ENCODE measurements at places on chromosomes 12 and 14.
A peak's percentile ranks its signal among the peaks of the same experiment; 100 is the strongest.

- no peak for DNase-seq
Observed at GRCh38 chr12:49471557-49471956, 67.3 kb upstream of the KCNH3 start.

- DNase-seq: no peak
Observed at GRCh38 chr14:81453166-81453766, 53.1 kb upstream of the STON2 start.

DNA sequence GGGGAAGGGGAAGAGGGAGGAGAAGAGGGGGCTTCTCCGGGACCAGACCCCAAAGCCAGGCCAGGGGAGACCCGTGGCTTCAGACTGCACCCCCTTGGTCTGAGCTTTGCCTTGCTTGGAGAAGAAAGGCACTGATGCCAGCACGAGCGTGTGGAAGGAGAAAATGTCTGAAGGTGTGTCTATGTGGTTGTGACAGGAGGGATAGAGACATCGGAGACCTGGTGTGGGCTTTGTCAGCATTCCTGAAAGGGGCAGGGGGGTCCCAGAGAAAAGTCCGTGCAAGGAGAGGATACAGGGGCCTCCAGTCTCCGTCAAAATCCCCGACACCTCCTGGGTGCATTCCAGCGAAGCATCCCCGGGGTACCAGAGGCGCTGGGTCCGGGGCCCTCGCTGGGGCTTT, 139.0 kb upstream of the LHX5 start:
- DNase-seq: no peak

DNA sequence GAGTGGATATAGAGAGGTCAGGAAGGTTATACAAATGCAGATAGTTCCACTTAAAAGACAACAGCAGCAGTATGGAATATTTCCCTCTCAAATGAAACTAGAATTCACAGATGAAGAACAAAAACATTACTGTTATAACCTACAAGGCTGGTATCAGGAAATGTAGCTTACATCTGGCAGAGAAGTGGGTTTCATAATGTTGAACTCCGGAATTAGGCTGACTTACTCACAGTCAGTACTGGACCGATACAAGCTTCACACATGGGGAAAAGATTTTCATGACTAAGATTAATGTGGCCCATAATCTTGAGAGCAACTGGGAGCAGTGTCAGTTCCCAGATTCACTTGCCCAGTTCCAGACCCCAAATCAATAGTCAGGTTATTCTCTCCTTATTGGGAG, 353.9 kb downstream of the DUSP6 start:
- DNase-seq: no peak

DNA sequence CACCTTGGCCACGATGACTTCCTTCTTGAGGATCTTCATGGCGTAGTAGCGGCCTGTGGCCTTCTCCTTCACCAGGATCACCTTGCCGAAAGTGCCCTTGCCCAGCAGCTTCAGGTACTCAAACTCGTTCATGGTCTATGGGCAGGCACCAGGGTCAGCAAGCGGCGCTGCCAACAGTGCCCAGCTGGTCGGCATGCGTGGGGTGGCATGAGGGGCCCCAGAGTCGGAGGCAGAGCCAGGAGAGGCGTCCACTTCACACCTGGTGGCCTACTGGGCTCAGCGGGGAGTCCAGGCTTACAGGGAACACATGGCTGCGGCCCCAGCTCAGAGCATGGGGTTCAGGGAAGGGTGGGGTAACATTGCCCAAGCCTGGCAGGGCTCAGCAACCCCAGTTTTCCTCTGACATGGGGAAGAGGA, 20.5 kb downstream of the AKT1 start:
- DNase-seq: no peak

GRCh38 chr12:12378616-12379015, 21.7 kb downstream of the BORCS5 start:
- no peak for DNase-seq

GRCh38 chr12:6443361-6443983, 1.3 kb upstream of the CD27 start:
- no peak for DNase-seq

- DNase-seq: no peak
Observed at GRCh38 chr12:48489012-48489411, 6.7 kb downstream of the C12orf54 start.

- DNase-seq: no peak
Observed at GRCh38 chr12:110717037-110717436, 25.7 kb downstream of the PPP1CC start.

DNA sequence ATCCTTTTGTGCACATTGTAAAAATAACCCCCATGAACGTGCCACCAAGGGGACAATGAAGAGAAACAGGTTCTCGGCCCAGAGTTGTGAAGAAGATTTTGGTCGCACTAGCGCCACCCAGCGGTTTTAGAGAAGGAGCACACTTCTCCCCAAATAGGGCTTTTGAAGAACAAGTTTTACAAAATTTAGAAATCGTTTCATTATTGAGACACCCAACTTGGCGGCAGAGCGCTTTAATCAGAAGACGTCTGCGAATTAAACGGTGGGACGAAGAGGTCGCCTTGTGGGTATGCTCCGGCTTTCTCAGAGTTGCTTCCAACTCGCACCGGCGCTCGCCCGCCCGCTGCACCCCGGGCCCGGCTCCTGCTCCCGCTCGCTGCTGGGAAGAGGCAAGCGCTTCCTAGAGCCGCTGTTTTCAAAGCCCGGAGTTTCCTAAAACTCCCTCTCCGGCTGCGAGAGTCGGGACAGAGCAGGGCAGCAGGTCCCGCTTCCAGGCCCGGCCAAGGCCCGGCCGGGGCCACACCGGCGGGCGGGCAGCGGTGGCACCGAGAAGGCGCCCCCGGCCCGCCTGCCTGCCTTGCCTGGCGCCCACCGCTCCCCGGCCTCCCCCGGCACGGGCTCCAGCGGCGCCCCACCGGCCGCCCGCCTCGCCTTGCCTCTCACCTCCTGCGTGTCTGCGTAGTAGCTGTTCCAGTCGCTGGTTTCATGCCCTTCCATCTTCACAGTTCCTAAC, 645 bp downstream of the FOXA1 start:
- peak; percentile 77 for DNase-seq

- DNase-seq: no peak
Observed at GRCh38 chr12:47077206-47078085, 2.0 kb upstream of the PCED1B start.

DNA sequence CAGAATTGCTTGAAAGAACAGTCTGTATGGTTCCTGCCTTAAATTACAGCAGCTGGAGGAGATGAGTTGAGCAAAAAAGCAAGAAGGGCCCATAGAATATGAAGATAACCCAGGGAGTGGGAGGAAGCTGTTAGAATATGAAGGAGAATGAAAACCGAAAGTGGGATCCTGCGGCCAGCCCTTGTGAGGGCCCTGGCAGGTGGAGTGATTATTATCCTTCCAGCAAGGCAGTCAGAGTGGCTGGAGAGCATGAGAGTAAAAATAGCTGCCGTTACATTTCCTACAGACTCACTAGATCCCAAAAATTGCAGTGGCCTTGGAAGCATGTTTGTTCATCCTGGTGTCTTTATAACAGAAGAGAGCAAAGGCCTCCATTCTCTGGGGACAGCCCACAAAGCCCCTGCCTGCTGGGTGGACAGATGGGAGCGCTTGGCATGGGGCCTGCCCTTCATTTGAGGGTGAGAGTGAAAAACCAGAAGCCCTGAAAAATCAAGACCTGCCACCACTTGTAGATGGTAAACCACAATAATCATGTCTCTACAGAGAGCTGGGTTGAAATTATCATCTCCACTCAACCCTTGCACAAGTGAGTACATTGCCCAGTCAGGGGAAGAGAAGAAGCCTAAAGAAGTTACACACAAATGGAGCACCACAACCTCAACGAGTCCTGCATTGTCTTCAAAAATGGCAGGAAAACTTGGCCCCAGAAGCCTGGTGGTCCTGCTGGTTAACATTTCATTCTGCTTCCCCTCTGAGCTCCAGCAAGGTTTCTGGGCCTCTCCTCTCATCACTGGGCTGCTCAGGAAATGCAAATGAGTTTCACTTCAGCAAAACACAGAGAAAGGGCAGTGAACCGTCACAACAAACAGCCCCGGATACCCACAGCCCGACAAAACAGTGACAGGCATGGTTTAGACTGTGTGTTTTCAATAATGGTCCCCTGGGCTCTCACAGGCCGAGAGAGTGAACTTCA, 20.5 kb downstream of the ZDHHC22 start:
- DNase-seq: no peak

DNA sequence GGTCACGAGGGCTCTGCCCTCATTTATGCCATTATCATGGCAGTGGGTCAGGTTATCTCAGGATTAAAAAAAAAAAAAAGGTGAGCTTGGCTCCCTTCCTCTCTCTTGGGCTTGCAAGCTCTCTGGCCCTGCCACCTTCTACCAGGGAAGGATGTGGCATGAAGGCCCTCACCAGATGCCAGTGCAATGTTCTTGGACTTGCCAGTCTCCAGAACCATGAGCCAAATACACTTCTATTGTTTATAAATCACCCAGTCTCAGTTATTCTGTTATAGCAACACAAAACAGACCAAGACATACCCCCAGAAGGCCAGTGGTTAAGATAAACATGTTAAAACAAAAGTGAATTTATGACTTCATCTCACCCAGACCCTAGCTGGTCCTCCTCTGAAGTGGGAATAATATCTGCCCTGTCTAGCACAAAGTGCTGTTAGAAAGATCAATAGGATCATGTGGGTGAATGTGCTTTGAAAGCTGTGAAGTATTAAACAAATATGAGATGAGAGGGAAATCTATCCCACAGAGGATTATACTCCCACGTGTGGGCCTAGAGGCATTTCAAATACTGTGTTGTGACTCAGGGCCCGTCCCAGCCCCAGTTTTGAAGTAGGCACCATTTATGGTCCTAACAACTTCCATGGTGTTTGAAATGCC, 88.6 kb downstream of the NINJ2 start:
- no peak for DNase-seq

GRCh38 chr14:86521843-86522242, 991.9 kb downstream of the FLRT2 start:
- DNase-seq: no peak

DNA sequence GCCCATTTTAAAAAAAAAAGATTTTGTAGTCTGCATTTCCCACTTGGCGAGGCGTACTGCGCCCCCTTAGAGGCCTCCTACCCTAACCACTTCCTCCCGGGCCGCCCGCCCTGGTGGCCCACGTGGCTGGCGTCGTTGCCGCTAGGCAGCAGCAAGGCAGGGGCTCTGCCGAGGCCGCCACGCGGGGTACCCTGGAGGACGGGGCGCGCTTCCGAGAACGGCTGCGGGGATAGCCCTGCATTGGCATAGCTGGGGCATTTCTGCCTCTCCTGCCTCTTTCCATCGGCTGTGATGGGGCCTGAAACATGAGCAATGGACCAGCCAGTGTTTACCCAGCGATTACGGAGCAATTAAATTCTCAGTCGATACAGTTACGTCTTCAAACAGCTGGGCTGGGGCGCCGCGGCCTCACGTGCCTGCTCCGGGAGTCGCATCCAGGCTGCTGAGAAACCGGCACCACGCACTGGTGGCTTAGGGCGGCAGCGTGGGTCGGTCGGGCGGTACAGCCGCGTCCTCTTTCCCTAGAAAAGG, 38.0 kb downstream of the IQSEC3 start:
- peak; percentile 68 for DNase-seq

DNA sequence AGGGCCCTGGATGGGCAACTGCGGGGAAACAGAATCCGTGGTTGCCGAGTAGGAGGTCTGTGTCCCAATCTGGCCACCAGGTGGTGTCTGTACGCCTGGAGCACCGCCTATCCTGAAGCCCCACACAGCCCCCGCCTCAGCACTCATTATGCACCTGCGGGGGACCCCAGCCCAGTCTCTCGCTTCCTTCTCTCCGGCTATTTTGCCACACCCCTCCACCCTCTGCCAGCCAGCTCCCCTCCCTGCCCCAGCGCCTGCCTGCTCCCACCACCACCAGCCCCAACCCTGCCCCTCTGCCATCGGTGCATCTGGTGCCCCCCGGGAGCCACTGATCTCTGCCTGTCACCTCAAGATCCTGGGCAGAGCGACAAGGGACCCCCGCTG, 2.2 kb upstream of the NXPH4 start:
- DNase-seq: no peak

GRCh38 chr12:12919666-12920435, 28.5 kb downstream of the GPRC5A start:
- no peak for DNase-seq

GRCh38 chr14:90384543-90384911, 12.3 kb upstream of the CALM1 start:
- DNase-seq: no peak

GRCh38 chr12:29762637-29763300, 21.0 kb downstream of the TMTC1 start:
- no peak for DNase-seq

GRCh38 chr14:26276757-26277156, 321.1 kb downstream of the NOVA1 start:
- no peak for DNase-seq

DNA sequence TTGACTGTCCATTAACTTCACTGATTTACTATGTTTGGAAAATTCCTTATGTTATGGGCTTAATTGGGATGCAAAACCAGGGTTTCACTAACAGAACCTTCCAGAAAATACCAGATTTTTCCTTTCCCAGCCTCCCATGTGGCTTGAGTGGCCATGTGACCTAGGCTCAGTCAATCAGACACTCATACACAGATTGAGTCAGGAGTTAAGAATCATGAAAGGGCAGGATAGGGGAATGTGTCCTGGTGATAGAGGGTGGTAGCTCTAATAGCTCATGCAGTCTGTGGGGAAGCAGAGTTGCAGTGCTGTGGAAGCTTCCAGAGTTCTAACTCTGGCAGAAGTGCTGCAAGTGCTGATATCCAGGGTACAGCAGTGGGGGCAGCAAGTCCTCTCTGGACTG, 134.1 kb upstream of the IFNG-AS1 start:
- no peak for DNase-seq

GRCh38 chr14:75456069-75456996, 28.5 kb downstream of the JDP2 start:
- no peak for DNase-seq

- no peak for DNase-seq
Observed at GRCh38 chr12:123532019-123532418, 1.5 kb downstream of the RILPL1 start.
